Stimulated activated CD4-positive, alpha-beta T cell treated with anti-CD3 and anti-CD28 coated beads, Interleukin-4, amount 100 ng/mL, for 48 hours (primary cell): ENCODE measurements at places on chromosomes 5 and 9.

DNA sequence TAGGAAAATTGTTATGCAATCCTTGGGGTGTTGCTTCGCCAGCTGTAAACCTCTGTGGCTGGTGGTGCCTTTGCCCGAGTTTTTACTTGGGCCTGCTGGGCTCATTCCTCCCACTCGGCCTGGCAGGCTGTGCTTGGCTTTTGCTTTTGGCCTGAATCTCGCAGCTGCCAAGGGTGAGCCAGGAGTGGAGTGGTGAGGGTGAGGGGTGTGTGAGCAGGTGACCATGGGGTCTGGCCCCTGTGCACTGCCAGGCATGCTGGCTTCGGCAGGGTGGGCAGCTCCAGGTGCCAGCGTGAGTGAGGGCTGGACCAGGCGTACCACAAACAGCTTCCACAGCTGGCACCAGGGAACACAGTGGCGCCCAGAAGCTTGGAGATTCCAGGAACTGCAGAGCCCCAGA is 12.6 kb upstream of the DHFR start:
- DNase-seq = no peak

DNA sequence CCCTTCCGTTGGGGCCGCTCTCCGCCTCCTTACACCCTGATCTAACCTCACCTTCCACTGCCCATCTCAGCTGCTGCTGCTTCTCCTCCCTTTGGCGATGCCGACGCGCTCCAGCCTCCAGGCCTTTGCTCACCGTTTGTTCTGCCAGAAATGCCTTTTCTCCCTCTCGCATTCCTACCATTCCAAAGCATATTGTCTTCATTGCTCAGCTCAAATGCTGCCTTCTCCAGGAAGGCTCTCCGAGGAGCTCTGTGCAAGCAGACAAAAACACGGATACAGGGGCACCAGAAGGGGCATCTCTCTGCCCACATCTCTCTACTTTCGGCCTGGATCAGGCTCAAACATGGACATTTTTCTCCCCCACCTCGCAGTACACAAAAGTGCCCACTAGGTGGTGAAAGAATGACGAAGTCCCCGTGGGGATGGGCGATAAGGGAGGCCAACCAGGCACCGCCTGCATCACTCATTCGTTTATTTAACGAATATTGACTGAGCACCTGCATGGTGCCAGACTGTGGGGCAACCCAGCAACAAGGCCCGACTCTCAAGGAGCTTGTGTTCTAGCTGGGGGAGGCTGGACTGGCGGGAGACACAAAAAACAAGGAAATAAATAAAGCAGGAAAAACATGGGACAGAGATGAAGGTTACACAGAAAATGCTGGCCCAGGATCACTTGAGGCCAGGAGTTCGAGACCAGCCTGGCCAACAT is 7.3 kb upstream of the GRHPR start:
- DNase-seq = peak; percentile 68

GRCh38 chr9:88691091-88691490 is 156.1 kb downstream of the NXNL2 start:
- no peak for DNase-seq

DNA sequence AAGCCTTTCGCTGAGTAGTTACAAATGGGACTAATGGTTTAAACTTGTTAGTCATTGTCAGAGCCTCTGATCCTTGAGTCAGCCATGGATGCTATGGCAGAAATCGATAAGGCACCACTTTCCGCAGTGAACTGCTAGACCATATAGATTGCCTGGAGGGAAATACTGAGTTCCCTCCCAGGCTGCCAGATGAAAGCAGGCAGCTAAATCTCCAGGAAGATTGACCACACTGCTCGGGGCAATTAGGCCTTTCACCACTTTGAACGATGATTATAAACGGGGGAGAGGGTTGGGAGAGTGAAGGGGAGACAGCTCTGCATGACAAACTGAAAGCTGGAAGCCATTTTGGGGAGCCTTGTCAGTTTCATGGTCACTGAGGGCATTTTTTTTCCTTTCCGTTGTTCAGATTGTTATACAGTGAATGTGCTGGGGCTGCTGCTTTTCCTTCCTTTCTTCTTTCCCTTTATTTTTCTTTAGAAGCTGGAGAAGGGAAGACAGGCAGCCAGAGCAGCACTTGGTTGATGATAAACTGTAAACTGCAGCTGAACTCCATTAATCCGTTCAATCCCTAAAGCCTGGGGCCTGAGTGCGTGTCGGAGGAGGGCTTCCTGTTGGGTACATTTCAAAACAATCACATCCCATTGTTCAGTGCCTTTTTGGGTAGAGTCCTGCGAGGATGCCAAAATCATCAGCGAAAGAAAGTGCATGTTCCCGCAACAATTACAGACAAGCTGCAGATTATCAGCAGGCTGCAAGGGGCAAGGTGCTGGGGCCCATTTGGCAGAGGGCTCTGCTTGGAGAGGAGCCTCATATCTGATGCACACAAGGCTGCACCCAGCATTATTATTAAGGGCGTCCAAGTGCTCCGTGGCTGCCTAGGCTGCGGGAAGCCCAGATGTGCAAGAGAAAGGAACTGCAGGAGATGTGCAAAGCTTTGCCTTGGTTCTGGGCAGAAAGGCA is 308.4 kb downstream of the PSAT1 start:
- DNase-seq = no peak

- DNase-seq = no peak
Measured at GRCh38 chr5:78610636-78611035, 37.9 kb downstream of the LHFPL2 start.

- DNase-seq = no peak
Measured at GRCh38 chr5:107478068-107478641, 192.6 kb downstream of the EFNA5 start.

GRCh38 chr5:113218906-113219517 is 215.8 kb downstream of the TSSK1B start:
- DNase-seq = no peak

- peak; percentile 15 for DNase-seq
Measured at GRCh38 chr9:96061293-96061987, 185.9 kb downstream of the ERCC6L2 start.

DNA sequence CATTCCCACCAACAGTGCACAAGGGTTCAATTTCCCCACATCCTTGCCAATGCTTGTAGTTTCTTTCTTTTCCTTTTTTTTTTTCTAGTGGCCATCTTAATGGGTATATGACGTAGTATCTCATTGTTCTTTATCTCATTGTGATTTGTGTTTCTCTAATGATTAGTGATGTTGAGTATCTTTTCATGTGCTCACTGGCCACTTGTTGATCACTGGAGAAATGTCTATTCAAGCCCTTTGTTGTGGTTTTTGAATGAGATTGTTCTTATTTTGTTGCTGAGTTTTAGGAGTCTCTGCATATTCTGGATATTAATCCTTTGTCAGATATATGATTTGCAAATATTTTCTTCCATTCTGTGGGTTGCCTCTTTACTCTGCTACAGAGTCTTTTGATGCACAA is 1.6 kb upstream of the TMED9 start:
- DNase-seq = no peak

DNA sequence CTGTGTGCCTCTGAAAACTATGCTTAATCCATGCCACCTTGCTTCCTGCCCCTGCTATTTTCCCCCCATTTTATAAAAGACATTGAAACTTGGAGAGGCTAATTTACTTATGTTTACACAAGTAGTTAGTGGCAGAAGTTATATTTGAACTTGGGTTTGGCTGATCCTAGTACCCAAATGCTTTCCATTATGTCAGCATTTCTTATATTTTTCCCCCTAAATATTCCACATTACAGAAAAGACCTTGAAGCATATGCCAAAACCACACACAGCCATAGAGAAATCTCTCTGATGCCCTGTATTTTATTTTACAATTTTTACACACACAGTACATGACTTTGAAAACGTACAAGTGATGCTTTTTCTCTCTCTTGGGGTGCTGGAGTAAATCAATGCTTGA is 11.2 kb downstream of the C1QTNF2 start:
- DNase-seq = no peak

DNA sequence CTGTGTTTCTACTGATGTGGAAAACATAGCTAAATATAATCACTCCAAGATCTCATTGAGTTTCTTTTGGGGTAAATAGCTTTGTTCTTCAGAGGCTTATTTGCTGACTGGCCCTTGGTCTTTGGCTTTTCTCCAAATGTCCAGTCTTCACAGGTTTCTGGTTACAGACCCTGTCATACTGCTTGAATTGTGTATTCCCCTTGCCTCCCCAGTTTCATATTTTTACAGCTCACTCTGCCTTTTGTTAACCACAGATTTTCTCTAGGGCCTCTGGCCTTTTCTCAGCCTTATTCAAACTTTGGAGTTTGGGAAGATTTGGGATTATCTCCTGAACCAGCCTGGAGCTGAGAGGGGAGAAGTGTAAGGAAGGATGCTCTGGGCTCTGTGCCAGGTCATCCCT is 23.9 kb downstream of the ISOC1 start:
- DNase-seq = no peak

GRCh38 chr5:15510092-15510491 is 10.1 kb downstream of the FBXL7 start:
- no peak for DNase-seq
